Activated naive CD4-positive, alpha-beta T cell treated with anti-CD3 and anti-CD28 coated beads, Interleukin-2, amount 50 U/mL, for 72 hours (primary cell): ENCODE measurements at places on chromosomes 4 and X. TPM values are rescaled to one million over a fixed set of nuclear protein-coding genes. Genes with fewer than 3 reads are reported as not detected.

GRCh38 chr4:12118651-12119213, 690.0 kb upstream of the HS3ST1 start:
- DNase-seq, result no peak

GRCh38 chrX:17629519-17629918, 107.8 kb upstream of the SCML1 start:
- DNase-seq, result no peak

DNA sequence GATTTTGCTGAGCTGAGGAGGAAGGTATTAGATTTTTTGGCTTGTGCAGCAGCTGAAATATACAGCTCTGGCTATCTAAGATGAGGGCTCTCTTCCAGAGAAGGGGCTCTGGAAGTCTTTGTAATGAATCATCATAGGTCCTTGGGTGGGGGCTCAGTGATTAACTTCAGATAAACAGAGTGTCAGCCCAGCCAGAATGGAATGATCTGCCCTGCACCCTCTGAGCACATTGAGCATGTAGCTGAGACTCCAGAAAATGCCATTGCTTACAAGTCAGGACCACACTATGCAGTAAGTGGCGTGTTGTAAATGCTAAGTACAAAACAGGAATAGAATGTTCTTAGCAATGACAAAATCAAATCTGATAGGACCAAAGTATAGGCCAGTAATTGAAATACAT, 836.0 kb downstream of the PDHA2 start:
- DNase-seq, result no peak

DNA sequence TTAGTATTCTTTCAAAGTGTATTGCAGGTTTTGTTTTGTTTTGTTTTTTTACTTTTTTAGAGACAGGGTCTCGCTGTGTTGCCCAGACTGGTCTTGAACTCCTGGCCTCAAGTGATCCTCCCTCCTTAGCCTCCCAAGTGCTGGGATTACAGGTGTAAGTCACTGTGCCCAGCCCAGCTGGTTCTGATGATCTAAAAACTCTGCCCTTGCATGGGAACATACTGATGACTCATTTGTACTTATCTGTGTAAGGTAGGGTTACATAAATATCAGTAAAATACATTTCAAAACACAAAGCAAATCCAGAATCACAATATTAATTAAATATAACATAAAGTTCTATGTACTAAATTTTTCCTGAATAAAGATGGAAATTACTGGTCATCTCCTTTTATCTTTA, 7.4 kb upstream of the SLC9B1 start:
- DNase-seq, result no peak

ARHGAP4 gene
- total RNA-seq, result 138 TPM
